EL (cell line): ENCODE measurements at places on chromosomes 16 and 17.

DNA sequence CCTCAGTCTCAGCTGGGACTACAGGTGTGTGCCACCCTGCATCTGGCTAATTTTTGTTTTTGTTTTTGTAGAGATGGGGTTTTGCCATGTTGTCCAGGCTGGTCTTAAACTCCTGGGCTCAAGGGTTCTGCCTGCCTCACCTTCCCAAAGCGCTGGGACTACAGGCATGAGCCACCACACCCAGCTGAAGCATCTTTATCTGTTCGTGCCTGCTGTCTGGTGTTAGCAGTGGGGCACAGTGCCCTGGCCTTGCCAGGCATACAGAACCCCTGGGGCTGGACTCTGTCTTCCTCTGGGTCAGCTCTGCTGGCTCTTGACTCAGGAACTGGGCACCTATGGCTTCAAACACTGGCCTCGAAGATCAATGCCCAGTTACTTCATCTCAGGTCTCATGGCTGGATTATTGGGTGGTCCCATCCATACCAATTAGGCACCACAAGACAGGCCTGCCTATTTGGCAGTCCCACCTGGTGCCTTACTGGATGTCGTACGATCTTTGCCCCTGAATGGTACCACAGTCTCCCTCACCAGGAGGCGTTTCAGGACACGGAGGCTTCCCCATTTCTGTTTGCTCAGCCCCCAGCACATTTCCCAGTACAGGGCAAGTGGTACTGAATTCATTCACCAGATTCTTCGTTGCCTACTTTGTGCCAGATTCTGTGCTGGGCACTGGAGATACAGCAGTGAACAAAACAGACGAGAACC, 99.3 kb downstream of the RAB11FIP4 start:
- no peak for DNase-seq

GRCh38 chr16:68082629-68083238, 2.4 kb upstream of the NFATC3 start:
- no peak for DNase-seq

DNA sequence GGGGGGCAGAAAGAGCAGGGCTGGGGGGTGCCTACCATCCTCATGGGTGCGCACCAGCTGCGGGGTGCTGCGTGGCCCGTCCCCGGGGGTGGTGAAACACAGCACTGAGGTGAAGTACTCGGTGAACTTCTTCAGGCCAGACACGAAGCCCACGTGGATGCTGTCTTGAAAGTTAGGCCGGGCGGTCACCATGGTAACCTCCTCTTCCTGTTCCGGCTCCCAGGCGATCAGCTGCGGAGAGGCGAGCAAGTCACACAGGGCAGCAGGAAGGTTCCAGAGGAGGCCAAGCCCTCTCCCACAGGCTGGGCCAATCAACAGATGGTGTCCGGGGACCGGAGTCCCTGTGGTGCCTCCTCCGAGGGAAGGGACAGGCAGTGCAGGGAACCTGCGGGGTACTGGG, 90.1 kb upstream of the CDC42EP4 start:
- DNase-seq = no peak

DNA sequence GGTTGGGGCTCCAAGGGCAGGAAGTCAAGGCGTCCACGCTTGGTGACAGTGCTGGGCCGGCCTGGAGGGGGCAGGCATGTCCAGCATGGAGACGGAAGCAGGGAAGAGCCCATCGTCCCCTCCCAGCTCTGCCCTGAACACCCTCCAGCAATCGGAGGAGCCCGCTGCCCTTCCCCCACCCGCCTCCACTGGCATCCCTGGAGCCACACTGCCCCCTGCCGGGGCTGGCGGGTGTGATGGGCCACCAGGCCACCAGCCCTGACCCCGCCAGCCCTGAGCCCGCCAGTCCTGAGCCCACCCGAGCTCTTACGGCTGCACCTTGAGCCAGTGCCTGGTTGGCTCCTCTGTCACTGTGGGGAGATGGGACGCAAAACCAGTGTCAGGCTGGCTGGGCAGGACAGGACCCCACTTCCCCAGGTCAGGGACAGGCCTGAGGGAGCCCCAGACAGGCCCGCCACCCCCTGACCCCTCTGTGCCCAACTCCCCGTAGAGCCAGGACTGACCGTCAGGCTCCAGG, 4.1 kb upstream of the CDH15 start:
- DNase-seq = peak; percentile 78

DNA sequence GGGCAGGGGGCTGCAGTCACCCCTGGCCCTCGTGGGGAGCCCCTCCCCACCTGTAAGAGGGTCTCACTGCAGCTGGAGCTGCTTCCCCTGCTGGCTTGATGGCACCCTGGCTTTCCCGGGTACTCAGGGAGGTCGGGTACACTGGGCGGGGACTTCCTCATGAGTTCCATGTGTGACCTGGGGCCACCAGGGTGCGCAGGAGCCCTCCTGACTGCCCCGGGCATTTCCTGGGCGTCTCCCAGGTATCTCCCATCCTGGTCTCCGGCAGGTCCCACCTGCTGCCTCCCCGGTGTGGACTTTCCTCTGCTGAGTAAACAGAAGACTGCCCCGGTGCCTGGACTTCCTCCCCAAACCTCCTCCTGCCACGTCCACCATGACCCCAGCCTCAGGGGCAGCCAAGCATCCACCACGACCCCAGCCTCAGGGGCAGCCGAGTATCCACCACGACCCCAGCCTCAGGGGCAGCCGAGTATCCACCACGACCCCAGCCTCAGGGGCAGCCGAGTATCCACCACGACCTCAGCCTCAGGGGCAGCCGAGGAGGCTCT, 40.9 kb downstream of the CBFA2T3 start:
- DNase-seq = no peak

DNA sequence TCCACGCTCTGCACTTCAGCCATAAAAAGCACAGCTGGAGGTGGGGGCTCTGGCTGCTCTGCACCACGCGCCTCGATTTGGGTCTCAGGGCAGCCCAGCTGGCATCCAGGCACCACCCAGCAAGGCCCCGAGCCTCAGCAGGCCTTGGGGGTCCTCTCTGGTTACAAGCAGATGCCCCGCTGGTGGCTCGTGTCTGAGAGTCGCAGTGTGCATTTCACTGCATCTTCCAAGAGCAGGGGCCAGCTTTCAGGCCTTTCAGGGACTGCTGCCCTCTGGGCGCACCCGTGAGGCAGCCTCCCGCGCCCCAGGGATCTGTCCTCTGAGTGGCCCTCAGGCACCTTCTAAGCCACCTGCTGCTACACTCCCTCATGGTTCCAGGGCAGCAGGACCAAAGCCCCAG, 25.5 kb downstream of the NDUFAF8 start:
- DNase-seq = no peak

GRCh38 chr17:7258731-7259554, 3.3 kb downstream of the CLDN7 start:
- peak; percentile 59 for DNase-seq

GRCh38 chr17:80632046-80632581, 87.5 kb downstream of the RPTOR start:
- DNase-seq = no peak

DNA sequence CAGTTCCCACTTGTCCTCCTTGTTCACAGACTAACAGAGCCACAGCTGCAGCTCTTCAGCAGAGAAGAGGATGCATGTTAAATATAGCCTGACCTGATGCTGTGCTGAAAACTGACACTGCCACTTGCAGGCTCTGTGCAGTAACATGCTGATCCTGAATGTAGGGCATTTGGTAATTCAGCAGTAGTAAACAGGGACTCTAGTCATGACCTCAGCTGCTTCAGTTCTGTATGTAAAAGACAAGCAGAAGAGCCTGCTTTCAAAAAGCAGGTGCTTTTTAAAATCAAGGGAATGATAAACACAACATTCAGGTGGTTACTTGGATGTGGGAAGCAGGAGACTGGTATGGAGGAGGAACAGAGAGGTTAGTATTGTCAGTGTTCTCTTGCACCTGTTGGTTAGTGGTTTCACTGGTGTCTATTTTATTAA, 33.8 kb downstream of the ESRP2 start:
- no peak for DNase-seq

DNA sequence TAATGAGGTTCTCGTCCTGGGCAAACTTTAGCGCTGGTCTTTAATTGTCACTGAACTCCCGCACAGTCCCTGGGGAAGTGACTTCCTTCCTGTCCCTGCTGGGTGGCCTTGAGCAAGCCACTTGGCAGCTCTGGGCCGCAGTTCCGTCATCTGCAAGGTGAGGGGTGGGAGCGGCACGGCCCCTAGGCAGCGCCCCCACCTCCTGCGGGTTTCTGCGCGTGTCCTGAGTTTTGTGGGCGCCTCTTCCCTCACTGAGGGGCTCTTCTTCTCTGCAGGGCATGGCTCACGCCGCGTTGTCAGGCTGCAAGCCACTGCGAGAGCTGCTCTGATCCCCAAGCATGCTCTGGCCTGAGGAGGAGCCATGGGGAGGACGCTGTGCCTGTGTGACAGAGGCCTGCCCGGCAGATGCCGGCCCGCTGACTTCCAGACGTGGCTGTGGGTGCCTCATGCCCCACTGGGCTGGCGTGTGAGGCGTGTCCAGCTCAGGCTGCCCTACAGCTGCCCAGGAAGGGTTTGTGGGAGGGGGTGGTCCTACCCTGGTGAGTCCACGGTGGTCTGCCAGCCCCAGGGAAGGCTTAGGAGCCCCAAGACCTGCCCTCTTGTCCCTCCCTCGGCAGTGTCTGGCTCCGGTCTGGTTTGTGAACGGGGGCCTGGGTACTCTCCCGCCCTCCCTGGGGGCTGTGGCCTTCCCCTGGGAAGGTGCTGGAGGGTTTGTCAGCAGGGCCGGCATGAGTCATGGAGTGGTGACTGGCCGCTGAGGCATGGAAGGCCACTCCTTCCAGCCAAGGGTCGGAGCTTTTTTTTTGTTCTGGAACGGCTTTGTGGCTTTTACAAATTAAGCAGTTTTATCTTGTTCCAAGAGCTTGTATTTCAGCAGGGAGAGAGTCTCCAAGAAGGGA, 182.0 kb downstream of the SEC14L1 start:
- DNase-seq = peak; percentile 99

GRCh38 chr16:57534881-57535658, 1.3 kb downstream of the CCDC102A start:
- DNase-seq = no peak

GRCh38 chr17:72467841-72468653, 347.2 kb downstream of the SOX9 start:
- no peak for DNase-seq

DNA sequence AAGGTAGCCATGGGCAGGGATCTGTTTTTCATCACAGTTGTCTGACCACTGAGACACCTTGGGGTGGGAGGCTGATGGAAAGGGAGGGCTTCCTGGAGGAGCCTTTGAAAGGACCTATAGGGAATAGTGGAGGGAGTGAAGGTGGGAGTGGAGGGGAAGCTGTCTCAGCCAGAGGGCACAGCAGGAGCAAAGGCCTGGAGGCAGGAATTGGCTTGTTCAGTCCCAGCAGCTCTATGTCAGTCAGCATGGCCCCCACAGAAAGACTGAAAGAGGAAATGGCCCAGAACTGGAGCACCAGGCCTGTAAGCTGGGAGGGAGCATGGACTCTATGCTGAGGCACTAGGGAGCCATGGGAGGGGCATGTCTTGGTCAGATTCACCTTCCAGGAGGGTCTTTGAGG, 12.8 kb upstream of the CBFB start:
- no peak for DNase-seq

GRCh38 chr16:74667255-74667700, 601 bp upstream of the RFWD3 start:
- peak; percentile 25 for DNase-seq

GRCh38 chr16:85199880-85200279, 87.6 kb upstream of the CIBAR2 start:
- no peak for DNase-seq

GRCh38 chr17:32519228-32520103, 32.7 kb downstream of the CDK5R1 start:
- peak; percentile 79 for DNase-seq

DNA sequence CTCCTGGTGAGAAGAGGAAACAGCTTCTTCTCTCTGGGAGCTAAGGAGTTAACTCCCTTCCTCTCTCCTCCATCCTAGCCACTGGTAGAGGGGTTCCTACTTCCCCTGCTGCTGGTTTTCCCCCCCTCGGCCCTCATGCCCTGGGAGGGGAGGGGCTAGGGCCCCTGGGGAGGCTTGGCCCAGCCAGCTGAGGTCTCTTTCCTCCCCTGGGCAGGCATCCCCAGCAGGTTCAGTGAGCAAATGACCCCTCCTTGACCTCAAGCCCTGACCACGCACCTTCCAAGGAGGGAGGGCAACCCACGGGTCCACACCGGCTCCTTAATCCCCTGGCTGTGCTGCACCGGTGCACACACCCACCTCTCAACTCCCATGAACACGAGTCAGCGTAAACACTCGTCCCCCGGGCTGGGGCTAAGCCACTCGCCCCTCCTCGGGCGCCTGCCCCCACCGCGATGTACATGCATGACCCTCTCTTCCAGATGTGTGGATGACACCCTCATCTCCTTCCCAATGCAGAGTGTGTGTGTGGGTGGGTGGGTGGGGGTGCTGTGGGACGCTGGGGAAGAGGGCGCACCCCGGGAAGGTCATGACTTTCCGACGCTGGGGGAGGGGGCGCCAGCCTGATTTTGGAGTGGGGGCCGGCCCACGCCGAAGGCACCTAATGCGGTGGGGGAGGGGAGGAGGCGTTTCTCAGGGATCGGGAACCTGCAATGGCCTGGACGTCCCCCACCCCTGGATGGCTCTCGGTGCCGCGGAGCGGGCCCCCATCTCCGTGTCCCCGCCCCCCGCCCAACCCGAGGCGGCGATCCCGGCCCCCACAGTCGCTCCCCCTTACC, 33.7 kb downstream of the SRCIN1 start:
- no peak for DNase-seq

GRCh38 chr16:79104567-79104966, 496.0 kb downstream of the MAF start:
- no peak for DNase-seq

GRCh38 chr16:90008708-90009145, 10.5 kb downstream of the DBNDD1 start:
- no peak for DNase-seq

DNA sequence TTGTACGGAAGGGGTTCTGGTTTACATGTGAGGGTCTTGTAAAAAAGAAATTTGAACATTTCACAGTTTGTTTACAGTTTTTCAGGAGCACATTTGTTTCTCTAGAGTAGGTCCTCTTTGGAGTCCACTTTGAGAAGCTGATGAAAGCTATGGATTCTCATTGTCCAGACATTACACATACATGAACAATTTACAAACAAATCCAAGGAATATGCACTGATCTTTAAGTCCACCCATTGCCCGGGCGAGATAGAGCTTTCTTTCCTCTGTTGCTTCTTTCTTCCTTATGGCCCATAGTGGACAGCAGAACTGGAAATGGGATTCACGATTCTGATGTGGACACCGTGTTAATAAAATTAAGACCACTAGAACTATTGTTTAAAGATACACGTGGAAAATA, 1.9 kb downstream of the DCAF7 start:
- peak; percentile 19 for DNase-seq

- no peak for DNase-seq
Measured at GRCh38 chr17:59730268-59730834, 22.9 kb downstream of the VMP1 start.

GRCh38 chr16:11151156-11151884, 104.7 kb downstream of the SOCS1 start:
- no peak for DNase-seq

DNA sequence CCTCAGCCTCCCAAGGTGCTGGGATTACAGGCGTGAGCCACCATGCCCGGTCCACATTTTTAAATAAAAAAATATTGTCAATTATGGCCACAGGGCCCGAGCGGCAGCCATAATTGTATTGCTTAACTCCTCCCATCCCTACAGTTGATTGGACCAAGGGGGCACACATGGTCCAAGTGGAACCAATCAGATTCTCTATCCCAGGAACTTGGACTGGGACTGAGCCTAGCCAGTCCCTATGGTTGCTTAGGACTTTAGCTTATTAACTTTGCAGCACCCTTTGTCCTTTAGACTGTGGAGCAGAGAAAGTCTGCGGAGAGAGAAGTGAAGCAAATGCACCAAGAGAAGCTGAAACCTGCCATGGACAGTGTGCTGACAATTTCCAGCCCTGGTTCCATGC, 5.5 kb upstream of the RDM1 start:
- DNase-seq = no peak

- DNase-seq = peak; percentile 95
Measured at GRCh38 chr17:66494023-66494803, 191.8 kb downstream of the PRKCA start.
